Vagina (tissue), 2 donors: ENCODE measurements at places on chromosomes 1 and 21.

- no peak for DNase-seq
These were observed 23.4 kb upstream of the PWP2 start for GRCh38 chr21:44083631-44084291.

DNA sequence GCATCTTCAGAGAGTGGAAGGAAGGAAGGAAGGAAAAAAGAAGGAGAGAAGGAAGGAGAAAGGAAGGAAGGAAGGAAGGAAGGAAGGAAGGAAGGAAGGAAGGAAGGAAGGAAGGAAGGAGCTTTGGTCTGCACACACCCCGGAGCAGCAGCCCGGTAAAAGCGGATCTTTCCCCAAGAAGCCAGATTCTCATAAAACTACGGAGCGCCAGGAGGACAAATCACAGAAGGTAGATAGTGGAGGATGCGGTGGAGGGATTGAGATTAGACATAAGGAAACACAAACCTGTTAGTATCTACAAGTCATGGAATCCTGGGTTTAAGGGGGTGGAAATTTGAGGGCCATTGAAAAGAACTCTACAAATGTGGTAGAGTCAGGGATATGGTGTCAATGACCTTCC lies 36.7 kb downstream of the PAX7 start:
- DNase-seq: no peak

- no peak for DNase-seq
These were observed 26.2 kb upstream of the C1orf105 start for GRCh38 chr1:172394141-172394751.

DNA sequence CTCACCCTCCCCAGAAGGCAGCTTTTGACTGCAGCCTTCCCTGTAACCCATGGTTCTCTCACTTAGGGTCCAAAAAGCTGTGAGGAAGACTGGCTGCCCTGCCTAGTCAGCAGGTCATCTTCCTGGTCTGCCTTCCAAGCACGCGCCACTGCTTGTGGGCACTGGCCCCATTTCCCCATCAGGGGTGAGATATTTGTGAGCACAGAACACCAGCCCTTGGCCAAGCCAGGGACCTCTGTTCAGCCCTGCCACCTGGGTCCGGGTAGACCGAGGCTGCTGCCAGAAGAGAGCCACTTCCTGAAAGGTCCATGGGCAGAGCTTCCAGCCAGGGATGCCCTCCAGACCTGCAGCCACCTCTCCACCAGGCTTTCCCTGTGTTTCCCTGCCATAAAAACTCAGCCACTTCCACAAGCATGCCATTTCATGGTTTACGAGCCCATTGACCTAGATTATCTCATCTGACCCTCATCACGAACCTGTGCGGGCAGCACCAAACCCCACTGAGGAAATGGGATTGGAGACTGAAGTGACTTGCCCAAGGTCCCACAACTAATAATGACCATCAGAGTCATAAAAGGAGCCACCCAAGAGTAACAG lies 40.5 kb downstream of the GLIS1 start:
- DNase-seq: no peak

- no peak for DNase-seq
These were observed 168.8 kb upstream of the L1TD1 start for GRCh38 chr1:62025892-62026291.

- DNase-seq: no peak
These were observed 24.8 kb upstream of the AVPR1B start for GRCh38 chr1:206142011-206142410.

- no peak for DNase-seq
These were observed 15.3 kb downstream of the ACOT7 start for GRCh38 chr1:6378096-6378746.

- no peak for DNase-seq
These were observed 75.4 kb upstream of the ATF3 start for GRCh38 chr1:212533148-212533517.

DNA sequence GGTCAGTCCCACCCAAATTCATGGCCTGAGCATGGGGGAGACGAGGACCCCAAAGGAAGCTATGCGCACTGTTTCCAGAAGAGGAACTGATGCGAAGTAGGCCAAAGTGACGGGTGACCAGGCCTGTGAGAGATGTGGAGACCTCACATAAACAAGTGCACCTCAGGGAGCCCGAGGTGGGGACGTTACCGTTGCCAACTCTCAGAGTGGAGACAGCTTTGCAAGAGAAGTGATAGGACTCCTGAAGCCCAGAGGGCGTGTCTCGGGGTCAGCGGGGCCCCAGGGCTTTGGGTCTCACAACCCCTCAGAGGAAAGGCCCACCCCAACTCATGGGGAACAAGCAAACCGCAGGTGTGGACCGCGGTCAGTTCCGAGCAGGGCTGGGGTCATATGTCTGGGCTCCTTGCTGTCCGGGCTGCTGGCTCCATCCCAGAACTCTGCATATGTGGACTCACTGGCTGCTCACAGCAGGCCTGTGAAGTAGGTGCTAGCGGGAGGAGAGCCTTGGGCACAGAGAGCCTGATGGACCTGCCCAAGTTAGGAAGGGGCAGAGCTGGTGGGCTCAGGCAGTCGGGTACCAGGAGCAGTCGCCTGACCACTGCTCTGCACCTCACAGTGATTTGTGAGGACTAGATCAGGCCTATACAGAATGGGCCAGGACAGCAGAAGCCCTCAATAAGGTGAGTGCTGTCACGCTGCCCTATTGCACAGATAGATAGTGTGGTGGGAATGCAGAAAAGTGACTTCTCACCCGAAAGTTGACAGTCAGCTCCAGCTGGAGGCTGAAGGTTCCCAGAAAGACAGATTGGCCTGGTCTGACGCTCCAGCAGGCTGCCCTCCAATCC lies 26.2 kb downstream of the STUM start:
- DNase-seq: no peak

- peak; percentile 54 for DNase-seq
These were observed 22.8 kb downstream of the SLAMF7 start for GRCh38 chr1:160761886-160762285.

GRCh38 chr1:228835911-228836310 lies 100.6 kb downstream of the RHOU start:
- DNase-seq: no peak

- DNase-seq: no peak
These were observed 23.1 kb upstream of the ADGRB2 start for GRCh38 chr1:31787261-31787660.

DNA sequence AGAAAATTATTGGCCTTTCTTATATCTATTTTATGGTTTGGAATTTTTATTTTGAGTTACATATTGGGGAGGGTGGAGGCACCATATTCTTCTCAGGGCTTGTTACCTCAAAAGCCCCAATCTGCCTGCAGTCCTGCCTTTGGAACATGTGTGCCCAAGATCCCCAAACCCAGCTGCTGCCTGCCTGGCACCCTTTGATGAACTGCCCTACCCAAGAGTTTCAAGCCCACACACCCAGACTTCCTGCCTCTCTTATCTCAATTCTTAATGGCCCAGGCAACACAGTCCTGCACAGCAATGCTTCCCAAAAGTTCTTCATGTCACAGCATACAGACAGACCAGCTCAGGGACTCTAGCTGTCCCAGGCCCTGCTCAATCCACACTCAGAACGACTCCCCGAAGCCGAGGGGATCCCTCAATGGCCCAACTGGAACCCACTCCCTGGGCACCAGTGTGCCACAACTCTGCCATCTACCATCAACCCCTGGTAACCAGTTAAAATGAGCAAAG lies 19.2 kb downstream of the OLFML2B start:
- DNase-seq: no peak

DNA sequence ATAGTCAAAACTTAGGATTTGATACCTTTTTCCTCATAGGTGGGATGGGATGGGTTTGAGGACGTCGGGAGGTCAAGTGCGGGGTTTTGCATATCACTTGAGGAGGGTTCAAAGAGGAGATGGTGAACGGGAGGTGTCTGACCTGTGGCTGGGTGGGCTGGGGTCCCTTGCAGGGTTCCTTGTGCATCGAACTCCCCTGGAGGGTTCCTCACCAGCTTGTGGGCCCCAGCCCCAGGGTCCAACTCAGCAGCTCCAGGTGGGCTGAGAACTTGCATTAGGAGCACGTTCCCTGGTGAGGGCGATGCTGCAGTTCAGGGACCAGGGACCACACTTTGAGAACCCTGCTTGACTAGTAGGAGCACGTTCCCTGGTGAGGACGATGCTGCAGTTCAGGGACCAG lies 23.2 kb downstream of the TRPM2 start:
- DNase-seq: no peak

- DNase-seq: no peak
These were observed 63.0 kb upstream of the RGS7 start for GRCh38 chr1:241419986-241420385.

GRCh38 chr1:204257446-204257845 lies 43.7 kb upstream of the GOLT1A start:
- no peak for DNase-seq

GRCh38 chr1:91439016-91439415 lies 34.4 kb upstream of the HFM1 start:
- DNase-seq: no peak

- DNase-seq: no peak
These were observed at the start of gene PFKL for GRCh38 chr21:44299458-44300261. Gene PFKL, plus strand, starts transcription at chr21:44300053. Its CDS starts 53 bp downstream, at chr21:44300106.

GRCh38 chr1:53981220-53981619 lies 35.1 kb downstream of the LRRC42 start:
- no peak for DNase-seq

DNA sequence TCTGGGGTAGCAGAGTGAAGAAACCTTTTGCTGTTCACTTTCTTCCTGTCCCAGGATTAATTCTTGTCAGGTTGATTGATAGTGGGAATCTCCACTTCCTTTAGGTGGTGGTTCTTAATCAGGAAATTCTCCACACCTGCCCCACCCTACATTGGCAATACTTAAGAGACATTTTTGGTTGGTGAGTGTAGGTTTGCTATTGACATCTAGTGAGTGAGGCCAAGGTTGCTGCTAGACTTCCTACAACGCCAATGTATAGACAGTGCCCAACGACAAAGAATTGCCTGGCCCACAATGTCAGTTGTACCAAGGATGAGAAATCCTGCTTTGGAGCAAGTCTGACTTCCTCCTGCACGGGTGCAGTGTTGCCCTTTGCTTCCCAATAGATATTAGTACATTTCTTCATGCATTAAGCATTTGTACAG lies 38.5 kb downstream of the MAP3K7CL start:
- DNase-seq: no peak

DNA sequence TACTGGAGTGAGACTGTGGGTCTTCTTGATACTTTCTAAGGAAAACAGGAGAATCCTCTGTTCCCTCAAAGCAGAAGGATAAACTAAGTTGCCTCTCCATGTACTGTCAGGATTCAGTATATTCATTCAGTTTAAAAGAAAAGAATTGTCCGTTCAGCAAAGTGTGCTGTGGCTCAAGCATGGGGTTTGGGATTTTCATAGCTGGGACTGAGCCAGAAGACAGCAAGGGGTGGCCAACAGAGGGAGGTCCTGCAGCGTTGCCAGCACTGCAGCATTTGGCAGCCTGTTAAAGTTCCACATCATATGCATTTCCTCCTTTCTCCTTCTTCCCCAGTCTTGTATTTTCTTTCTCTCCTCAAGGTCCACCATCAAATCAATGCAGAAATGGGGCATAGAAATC lies 75.1 kb downstream of the DTL start:
- no peak for DNase-seq

DNA sequence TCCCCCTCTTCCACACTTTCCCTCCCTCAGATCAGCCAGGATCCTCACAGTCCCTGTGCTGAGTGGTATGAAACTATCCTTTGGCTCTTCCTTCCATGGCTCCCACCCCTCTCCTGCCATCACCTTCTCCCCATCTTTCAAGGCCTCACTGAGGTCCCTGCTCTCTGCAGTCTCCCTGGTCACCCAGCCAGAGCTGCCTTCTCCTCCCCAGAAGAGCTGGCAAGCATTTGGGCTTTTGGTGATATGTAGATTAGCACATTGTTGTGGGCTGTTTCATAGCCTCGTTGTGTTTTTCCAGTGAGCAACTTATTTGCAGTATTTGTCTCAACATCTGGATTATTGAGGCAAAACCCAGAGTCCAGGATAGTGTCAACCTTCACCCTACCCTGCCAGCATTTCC lies 2.2 kb downstream of the CSF1 start:
- DNase-seq: no peak

DNA sequence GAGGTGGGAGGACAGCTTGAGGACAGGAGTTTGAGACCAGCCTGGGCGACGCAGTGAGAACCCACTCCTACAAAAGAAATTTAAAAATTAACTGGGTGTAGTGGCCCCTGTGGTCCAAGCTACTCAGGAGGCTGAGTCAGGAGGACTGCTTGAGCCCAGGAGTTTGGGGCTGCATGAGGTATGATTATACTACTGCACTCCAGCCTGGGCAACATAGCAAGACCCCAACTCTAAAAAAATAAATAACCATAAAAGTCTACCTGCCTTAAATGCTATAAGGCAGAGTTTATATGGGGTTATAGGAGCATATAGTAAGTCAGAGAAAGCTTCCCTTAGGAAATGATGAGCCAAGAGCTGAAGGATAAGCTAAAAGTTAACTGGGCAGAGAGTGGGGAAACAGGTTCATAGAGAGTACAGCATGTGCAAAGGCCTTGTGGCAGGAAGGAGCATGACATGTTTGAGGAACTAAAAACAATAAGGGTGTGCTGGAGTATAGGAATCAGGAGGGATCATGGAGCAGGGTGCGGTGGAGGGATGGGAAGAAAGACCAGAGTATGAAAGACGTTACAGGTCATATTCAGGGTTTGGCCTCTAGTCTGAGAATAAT lies 68.3 kb downstream of the ADSS2 start:
- no peak for DNase-seq

DNA sequence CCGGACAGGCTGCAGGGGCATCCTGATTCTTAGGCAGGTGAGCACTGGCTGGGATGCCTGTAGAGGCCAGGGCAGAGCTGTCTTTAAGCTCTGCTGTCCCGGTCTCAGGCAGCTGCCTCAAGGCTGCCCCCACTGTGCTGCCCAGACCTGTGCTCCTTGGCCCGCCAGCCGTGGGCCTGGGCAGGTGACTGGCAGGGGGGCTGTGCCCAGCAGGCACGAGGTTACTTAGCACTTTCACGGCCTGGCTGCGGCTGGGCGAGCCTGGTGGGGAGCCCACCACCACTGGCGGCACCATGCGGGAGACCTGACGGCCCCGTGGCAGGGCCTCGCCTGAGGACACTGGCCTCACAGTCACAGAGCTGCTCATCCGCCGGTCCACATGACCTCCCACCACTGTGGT lies 8.2 kb downstream of the CRYBG2 start:
- no peak for DNase-seq

DNA sequence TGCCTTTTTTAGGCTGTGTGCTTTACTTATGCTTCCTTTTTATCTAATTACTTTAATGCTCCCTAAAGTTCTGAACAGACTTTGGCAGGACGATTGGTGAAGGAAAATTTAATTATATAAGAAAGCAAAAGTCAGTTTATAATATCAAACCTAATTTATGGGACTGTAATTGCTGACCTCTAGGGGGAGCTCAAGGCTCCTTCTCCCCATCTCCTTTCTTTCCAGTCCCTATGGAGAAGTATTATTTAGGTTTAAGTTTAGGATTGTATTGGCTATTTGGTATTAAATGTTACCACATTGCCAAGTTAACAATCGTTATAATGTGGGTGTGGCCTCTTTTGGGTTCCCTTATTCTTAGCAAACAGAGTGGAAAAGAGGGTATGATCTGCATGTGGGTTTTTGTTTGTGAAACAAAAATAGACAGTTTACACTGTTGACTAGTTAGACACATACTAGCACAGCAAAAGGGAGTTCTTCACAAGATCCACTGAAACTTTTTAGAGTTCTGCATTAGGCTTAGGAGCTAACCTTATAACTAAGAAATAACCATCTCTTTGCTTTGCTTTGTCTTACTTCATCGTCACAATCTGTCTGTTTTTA lies 48.2 kb upstream of the TNFSF4 start:
- no peak for DNase-seq

- DNase-seq: no peak
These were observed 32.2 kb downstream of the VASH2 start for GRCh38 chr1:212982430-212983152.
